SHP77 treated with DMSO at 0.1 percent for 48 hours (cell line): ENCODE measurements at places on chromosomes 12 and 14.

DNA sequence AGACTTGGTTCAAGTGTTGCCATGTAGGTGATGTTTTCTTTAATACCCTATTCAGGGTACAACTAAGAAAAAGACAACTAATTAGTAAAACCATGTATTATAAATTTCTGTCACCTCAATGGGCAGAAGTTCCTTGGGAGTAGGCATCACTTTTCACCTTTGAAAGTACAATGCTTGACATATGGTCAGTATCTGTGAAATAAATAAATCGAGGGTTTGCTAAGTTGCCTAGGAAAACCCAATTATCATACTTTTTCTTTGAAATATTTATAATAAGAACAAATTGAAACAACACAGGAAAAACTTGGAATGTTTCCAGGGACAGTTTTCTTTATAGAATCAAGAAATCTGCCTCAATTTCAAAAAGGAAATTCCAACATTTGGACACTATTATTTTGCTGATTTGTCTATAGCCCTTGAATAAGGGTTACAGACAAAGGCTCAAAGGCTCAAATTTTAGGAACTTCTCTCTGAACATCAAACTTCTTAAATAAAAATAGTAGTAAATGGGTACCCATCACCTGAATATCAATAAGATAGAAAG lies 13.7 kb downstream of the FGD6 start:
- no peak for DNase-seq

- no peak for DNase-seq
These were observed 877 bp downstream of the BAG5 start for GRCh38 chr14:103561381-103562178.

GRCh38 chr14:105060751-105061427 lies 4.3 kb downstream of the GPR132 start:
- DNase-seq, result no peak

- no peak for DNase-seq
These were observed 19.1 kb downstream of the DACT1 start for GRCh38 chr14:58656671-58657411.

- no peak for DNase-seq
These were observed 892 bp downstream of the TCHP start for GRCh38 chr12:109900752-109901580.

GRCh38 chr14:68427550-68427890 lies 365.3 kb downstream of the ZFP36L1 start:
- no peak for DNase-seq

DNA sequence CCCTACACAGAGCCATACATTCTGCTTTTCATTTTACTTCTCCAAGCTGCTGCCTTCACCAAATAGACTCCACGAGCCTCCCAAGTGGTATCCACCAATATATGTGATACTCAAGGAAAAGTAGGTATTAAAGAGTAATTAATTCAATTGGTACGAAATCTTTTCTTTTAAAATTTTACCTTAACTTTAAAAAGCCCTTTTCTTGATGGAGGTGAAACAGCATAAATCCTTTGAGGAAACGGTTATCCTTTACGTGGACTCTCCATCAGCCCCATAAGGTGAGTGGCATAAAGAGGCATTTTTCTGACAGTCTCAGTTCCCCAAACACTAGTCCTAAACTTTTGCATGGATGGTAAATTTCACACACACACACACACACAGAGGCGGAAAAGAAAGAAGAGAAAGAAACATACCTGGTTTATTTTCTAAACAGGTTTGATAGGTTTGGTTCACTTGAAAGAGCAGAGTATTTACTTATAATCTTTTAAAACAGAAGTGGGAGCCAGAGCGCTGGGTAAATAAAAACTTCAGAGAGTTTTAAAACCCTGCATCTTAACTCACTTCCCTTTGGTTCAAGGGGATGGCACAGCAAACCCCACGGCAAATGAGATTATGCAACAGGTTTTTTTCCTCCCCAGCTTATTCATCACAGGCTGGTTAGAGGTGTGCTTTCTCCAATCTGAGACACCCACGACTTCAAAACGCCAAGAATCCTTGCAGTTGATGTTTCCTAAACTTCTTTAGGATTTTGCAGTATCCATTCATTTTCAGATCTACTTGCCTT lies 1.9 kb downstream of the DUSP16 start:
- peak; percentile 18 for DNase-seq

DNA sequence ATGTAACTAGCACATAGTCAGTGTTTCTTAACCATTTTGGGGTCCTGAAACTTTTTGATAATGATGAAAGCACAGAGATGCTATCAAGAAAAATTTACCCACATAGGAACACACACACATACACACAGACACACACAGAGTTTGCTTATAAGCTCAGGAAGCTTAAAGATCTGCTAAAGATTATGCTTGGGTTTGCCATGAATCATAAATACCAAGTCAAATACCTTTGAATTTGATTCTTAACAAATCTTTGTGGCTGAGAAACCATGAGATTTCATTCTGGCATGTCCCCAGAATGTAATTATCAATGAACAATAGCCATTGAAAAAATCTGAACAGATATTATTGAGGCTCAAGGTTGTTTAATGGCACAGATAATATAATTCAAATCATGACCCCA lies 89.2 kb downstream of the NTS start:
- DNase-seq, result no peak

GRCh38 chr12:3432868-3433267 lies 58.1 kb upstream of the PRMT8 start:
- DNase-seq, result no peak

DNA sequence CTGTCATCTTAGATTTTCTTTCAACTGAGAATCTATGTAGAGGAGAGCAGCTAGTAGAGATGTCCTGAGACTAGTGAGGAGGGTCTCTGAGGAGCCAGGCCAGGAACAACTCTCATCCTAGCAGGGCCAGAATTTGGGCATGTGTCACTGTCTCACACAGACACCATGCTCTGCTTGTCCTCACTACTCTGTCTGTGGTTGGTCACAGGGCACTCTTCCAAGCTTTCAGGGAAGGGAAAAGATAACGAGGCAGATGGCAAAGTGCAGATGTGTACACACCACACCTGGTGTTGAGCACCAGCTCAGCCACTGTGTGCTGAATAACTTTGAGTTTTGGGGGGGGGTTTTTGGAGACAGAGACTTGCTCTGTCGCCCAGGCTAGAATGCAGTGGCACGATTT lies 2.5 kb downstream of the SSPN start:
- DNase-seq, result no peak

GRCh38 chr12:45648070-45648469 lies 81.4 kb upstream of the ARID2 start:
- no peak for DNase-seq

DNA sequence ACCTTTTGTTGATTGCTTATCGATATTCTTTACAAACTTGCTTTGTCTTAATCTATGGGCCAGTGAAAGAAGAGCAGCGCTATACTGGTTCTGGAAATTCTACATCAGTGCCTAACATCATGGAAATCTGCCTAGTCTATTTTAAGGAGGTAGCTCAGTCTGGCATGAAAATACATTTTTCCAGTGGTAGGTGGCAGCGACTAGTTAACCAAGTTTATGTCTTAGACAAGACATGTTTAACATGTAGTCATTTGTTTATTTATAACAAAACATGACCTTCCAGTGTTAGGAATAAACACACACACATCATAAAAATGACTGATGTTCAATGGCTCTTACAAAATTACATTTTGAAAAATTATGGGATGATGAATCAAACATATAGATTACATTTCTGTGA lies 336.0 kb upstream of the SOX5 start:
- DNase-seq, result no peak

GRCh38 chr14:34175574-34175973 lies 224.7 kb upstream of the EGLN3 start:
- DNase-seq, result no peak

- DNase-seq, result no peak
These were observed 67.5 kb downstream of the NCOR2 start for GRCh38 chr12:124499898-124500244.

DNA sequence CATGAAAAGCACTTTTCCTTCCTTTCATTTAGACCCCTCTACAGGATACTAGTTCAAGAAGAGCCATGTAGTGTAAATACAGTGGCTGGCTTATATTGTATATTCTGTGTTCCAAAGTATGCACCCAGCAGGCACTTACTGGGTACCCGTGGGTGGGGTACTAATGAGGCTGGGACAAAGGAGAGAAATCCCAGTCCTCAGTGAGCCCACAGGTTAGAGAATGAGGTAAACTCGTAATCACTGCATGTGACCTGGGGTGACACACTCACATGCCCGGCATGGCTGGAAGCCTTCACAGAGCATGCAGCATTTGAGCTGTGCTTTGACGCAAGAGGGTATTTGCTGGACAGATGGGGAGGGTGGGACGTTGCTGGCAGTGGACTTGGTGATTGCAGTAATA lies 17.1 kb downstream of the SLC24A4 start:
- DNase-seq, result no peak

DNA sequence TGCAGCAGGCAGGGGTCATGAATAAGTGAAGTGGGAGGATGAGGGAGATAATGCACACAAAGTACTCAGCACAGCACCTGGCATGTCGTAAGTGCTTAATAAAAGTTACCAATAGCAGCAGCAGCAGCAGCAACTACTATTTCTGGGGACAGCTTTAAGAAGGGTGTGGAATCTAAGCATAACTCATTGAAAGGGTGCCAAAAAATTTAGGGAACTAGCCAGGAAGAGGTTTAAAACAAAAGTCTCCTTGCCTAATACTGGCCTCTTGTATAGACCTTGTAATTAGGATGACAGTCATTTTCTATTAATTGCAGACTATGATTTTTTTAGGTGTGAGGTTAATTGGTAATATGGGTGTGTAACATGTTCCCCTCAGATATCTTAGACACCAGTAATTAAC lies 179.9 kb downstream of the PTPN11 start:
- DNase-seq, result no peak

DNA sequence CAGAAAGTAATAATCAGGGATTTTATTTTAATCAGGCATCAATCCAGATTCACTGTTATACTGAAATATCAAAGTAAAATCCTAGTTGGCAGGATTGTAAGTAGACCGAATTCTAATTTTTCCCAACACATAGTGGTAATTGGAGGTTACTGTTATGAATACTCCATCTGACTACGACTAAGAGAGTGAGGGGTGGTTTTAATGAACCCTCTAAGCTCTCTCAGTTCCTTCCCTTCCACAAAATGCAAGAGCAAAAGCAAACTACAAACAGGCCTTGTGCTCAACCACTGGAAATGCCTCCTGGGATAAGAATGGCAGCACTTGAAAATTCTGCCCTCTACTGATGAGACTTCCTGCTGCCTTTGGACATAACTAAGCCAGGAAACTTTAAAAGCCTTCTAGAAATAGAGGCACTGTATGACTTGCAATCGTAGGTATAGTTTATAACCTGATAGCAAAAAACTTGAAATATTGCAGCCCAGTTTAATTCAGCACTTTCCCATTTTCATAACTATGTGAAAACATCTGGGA lies 184.8 kb downstream of the SLC16A7 start:
- DNase-seq, result peak; percentile 5
